A549 (cell line): ENCODE measurements at places on chromosomes 6 and 20. TPM values are rescaled to one million over a fixed set of nuclear protein-coding genes. Genes with fewer than 3 reads are reported as not detected.

DNA sequence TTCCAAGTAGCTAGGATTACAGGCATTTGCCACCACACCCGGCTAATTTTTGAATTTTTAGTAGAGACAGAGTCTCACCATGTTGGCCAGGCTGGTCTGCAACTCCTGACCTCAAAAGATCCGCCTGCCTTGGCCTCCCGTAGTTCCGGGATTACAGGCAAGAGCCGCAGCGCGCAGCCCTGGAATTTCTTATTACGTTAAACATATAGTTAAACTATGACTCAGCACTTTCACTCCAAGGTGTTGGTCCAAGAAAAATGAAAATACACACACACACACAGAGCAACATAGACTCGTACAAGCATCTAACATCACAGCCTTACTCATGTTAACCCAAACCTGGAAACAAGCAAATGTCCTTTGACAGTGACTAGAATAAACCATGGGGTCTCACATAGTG lies 663.9 kb downstream of the PRKN start:
- DNase-seq = peak; percentile 50

DNA sequence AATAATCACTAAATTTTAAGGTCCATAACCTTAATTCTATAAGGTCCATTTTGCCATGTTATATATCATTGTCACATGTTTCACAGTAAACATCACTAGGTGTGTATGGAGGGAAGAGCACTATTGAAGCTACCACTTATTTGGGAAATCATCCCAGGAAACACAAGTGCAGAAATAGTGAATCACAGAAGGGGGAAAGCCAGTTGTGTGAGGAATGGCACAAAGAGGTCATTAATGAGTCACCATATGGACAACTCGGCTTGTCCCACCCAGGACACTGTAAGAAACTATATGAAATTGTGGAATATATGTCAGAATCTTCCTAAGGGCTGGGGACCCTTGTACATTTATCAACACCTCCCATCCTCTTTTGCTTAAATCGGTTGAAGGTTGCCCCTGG lies 13.7 kb downstream of the BTN3A1 start:
- no peak for DNase-seq

SRC gene
- polyA plus RNA-seq = 133 to 139 TPM (median 134 TPM) in 3 replicates

OTOR gene
- not detected in 3 replicates for polyA plus RNA-seq

NNAT gene
- polyA plus RNA-seq = not detected in 3 replicates

- DNase-seq = peak; percentile 32
These were observed 662 bp downstream of the ENTPD6 start for GRCh38 chr20:25195962-25196785.

GLP1R gene
- polyA plus RNA-seq = not detected in 3 replicates

DNA sequence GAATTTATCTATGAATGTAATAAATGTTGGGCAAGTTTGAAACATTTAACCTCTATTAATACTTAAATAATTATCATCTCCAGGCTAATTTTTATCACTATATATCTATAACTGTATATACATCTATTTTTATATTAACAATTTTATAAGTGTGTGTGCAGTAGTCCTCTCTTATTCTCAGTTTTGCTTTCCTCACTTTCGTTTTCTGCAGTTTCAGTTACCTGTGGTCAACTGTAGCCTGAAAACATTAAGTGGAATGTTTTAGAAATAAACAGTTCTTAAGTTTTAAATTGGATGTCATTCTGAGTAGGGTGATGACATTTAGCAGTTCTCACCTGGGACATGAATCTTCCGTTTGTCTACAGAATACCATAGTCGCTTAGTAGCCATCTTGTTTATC lies 379.4 kb upstream of the MAN1A1 start:
- no peak for DNase-seq

DNA sequence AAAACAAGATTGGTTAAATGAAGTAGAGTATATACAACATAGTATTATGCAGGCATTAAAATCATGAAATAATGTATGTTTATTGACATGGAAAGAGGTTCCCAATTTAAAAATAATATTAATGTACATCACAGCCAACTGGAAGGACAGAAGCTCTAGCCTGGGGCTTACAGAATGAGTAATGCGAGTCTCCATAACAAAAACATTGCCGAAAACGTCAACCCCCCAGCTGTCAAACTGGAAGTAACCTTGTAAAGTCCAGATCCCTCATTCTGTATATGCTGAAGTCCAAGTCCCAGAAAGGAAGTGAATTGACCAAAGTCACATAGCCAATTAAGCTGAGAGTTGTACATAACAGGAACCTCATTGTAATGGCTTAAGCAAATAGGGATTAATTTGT lies 128.7 kb upstream of the ECI2 start:
- DNase-seq = no peak

DNA sequence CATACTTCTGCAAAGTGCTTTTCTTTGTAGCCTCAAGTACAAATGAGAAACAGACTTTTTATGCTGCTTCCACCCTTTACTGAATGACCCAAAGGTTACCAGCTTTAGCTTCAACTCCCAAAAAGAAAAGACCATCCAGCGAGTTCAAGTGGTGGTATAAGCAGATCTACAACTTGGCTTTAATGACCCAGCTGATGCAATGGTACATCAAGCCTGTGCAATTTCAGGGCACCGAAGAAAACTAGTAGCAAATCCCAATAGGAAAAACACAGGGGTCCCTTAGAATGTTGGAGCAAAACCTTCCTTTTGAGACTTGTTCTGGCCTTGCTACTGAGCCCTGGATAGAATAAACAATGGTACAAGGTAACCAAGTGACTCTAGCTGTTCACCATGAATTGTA lies 33.8 kb downstream of the STX7 start:
- no peak for DNase-seq

DNA sequence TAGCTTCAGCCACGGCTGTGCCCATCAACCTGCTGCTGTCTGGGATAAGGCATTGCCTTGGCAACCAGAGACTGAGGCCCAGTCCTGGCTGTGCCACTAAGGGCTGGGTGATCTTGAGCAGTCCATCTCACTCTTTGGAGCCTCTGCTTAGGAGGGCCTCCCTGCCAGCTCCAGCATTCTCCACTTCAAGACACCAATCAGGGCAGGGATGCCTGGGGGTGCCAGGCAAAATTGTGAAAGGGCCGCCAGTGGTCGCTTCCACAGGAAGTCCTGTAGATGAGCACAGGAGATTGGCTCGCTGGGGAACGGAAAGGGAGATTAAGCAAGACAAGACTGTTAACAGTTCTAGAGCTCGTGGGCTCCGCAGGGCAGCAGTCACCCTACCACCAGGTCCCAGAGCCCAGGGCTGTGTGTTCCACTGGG lies at the start of gene RAB44:
TSS of gene RAB44 (plus strand) at position 346 of the 423 bp plus-strand sequence. CDS start 6,410 bp downstream, outside the sequence.
- no peak for DNase-seq

CUTA gene
- 171 to 175 TPM (median 172 TPM) in 3 replicates for polyA plus RNA-seq

TFAP2B gene
- not detected in 3 replicates for polyA plus RNA-seq

DNA sequence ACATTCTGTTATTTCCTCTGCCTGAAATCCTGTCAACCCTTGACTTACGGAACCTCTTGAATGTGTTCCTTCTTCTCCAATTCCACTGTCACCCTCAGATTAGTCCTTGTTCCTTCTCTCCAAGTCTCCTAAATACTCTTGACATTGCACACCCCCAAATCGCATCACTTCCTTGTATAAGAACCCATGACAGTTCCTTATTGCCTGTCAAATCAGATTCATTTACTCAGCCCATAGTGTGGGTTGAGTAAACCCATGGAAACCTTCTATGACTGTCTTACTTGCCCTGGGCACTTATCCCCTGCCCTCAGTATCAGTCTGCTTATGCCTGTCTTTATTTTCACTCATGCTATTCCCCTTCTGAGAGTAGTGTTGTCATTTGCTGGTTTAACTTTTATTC lies 40.5 kb downstream of the ARMC2 start:
- DNase-seq = no peak
